COR-L47 (cell line): ENCODE measurements at places on chromosomes 1 and 21.

- DNase-seq, result no peak
Measured at GRCh38 chr1:160761046-160761445, 22.0 kb downstream of the SLAMF7 start.

GRCh38 chr1:71080230-71080738, 551 bp downstream of the ZRANB2 start:
- DNase-seq, result peak; percentile 6

DNA sequence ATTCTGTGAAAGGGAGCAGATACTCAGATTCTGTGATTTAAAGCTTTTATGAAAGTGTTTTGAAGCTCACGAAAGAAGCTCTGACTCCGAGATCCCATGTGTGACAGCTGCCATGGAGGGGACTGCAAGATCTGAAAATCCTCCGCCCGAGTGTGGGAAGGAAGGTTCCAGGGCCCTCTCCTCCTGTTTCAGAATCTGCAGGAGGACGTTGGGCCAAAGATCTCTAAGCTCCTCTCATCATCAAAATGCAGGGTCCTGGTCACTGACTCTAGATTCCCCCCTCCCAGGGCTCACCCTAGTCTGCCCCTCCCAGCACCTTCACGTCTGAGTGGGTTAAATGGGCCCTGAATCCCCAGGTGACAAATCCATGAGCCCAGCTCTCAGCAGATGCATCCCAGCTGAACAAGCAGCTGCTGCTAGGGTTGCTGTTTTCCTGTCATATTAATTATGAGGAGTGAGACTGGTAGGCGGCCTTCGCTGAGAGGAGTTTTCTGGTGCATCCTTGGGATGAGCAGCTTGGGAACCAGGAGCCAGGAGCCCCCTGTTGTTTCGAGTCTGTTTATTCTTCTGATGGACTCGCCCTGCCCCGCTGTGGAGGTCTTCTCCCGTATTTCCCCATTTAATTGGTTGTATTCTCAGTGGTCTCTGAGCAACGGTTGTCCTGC, 402.0 kb downstream of the MATN1 start:
- peak; percentile 84 for DNase-seq

- no peak for DNase-seq
Measured at GRCh38 chr1:157230500-157230899, 92.3 kb upstream of the ETV3 start.

DNA sequence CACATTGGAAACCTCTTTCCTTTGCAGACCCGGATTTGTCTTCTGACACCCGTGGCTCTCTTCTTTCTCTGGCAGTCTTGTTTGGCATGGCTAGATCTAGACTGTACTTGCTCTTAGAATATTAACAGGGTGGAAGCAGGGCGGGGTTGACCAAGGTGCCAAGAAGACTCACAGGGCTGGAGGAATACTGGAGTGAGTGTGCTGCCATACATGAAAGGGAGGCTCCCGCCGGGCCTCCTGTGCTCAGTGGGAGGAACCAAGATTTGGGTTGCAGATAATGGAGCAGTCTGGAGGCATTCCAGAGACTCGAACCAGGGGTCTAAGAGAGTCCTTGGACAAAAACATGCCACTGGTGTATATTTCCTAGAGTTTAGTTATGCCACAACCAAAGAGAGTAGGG, 27.6 kb upstream of the SNX27 start:
- no peak for DNase-seq
